ENCODE measurements at places on chromosomes 3 and 15.

DNA sequence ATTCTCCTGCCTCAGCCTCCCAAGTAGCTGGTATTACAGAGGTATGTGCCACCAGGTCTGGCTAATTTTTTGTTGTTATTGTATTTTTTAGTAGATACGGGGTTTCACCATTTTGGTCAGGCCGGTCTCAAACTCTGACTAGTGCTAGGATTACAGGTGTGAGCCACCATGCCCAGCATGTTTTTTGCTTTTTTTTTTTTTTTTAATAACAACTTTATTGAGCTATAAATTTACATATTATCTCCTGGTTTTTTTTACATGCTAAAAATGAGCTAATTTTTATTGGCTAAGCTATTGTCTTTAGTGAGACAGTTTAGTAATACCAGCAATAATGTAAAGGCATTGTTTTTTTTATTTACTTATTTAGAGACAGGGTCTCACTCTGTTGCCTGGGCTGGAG lies 105.2 kb downstream of the PDE8A start:
- DNase-seq, result no peak

GRCh38 chr3:44128057-44128775 lies 113.5 kb upstream of the TOPAZ1 start:
- DNase-seq, result no peak

GRCh38 chr15:74384881-74385643 lies 17.6 kb upstream of the CYP11A1 start:
- no peak for DNase-seq

GRCh38 chr3:188607805-188608315 lies 453.9 kb downstream of the LPP start:
- no peak for DNase-seq

GRCh38 chr3:113695786-113696645 lies at the start of gene USF3:
Gene USF3 (minus strand): TSS chr3:113696642. CDS start chr3:113674878, 21,764 bp downstream.
- no peak for DNase-seq

DNA sequence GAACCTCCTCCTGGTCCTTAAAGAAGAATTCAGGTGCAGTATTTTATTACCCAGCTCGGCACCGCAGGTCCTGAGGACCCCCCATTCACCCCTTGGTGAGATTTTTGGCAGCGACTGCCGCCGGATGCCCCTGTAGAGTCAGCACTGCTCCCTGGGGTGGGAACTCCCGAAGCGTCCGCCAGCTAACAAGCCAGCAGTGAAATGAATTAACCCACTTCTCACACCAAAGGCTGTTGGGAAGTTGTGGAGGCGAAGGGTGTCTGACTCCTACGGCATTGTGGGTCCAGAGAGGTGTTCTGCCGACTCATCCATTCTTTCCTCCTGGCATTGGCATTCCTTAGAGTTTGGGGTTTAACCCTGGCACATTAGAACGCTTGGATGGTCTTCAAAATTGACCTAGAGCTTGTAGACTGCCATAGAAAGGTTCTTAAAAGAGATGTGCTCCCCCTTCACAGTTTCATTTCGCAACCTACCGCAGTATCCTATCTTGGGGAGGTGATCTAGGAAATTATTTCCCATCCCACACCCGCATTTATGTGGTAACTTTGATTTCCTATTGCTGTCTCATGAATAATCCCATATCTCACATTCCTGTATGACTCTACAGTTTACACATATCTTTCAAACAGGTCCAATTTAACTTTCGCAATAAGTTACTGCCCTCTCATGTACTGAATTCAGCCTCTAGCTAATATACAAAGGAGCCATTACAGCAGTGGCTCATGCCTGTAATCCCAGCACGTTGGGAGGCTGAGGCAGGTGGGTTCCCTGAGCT lies 879 bp upstream of the EIF5A2 start:
- no peak for DNase-seq
